ENCODE measurements at places on chromosomes 11 and 22. TPM values are rescaled to one million over a fixed set of nuclear protein-coding genes. Genes with fewer than 3 reads are reported as not detected.

KRTAP5-11 gene
- total RNA-seq = not detected

APOL3 gene
- total RNA-seq = not detected

DNA sequence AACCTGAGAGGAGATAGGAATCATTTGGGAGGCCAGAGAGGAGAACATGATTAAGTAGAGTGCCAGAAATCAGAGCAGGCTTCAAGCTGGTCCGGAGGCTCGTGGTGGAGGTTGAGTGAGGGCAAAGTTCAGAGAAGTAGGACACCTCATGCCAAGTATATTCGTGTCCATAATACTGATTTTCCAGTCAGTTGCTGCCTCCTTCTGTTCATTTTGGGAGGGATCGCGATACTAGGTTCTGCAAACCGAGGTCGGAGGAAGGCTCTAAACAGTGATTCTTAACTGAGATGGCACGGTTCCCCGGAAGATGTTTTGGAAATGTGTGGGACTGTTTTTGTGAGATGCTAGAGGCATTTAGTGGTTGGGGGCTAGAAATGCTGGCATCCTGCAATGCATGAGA is 13.6 kb upstream of the CD3E start:
- DNase-seq = peak; percentile 70

DNA sequence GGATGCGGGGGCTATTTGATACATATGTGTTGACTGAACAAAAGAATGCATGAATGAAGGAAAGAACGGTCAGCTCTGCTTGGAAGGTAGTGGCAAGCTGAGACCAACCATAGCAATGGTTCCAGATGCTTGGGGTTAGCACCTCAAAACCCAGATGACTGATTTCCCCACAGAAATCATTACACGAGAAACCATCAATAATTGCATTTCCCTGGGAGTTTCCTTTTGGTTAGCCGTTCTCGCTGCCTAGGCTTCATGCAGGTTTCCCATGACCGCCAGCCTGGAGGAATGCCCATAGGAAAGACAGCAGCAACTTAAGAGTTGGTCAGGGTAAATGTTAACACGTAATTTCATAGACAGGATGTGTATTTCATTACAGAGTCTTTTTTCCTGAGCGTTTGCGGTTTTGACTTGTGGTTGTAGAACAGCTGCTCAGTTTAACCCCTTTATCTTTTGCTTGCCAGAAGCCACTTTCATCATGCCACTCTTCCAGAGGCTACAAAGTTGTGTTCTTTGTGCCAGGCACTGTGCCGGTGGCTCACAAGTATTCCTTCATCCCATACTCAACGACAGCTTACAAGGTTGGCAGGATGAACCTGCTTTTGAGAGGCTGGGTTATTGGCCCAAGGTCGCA is 2.8 kb downstream of the IL17RA start:
- DNase-seq = no peak

GRCh38 chr22:49292909-49293308 is 534.8 kb downstream of the BRD1 start:
- DNase-seq = no peak

TRIM49 gene
- not detected for total RNA-seq

GRCh38 chr11:100684101-100685065 is 2.7 kb upstream of the ARHGAP42 start:
- no peak for DNase-seq

GRCh38 chr11:119092880-119093842 is 8.5 kb downstream of the HMBS start:
- DNase-seq = no peak

RBM14 gene
- total RNA-seq = 83.1 TPM

- no peak for DNase-seq
These were observed 3.5 kb downstream of the KIF18A start for GRCh38 chr11:28104425-28104824.

- DNase-seq = no peak
These were observed 28.9 kb upstream of the CARS1 start for GRCh38 chr11:3086114-3086513.

DNA sequence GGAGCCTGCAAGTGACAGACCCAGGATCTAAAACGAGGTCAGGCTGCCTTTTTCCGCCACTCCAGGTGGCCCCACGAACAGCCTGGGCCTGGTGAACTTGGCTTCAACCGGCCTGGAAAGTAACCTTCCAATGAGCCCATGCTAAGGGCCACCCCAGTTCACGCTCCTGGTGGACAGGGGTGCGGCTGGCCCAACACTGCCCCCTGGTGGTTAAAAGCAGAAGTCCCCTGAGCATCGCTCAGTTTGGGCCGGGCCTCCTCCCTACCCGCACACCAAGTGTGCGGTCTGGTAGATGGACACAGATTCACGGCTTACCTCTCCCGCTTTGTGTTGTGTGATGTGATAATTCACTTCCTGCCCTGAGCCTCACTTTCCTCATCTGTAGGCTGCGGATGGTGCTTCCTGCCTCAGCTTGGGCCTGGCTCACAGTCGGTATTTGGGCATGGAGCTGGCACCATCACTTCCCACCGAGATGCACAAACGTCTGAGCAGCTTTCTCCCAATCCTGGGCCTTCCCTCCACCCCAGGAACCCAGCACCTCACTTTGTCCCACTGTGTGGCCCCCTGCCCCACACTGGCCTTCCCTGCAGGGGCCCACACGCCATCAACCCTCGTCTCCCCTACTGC is 13.7 kb upstream of the SEC14L3 start:
- peak; percentile 79 for DNase-seq

DNA sequence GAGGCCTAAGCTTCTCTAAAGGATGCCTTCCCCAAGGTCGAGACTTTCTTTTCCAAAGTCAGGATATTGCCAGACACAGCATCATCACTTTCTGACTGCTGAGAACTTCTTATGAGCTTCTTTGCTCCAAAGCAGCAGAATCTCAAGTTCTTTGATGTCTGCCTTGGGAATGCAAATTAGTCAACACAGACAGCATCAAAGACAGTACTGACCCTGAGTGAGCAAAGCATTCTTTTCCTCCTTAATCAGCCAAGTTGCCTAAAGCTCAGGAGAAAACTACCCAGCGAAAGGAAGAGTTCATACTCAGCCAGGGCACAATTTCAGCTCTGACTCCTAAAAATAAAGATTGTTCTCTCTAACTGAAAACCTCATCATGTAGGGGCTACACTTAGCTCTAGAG is 98.0 kb downstream of the SLC36A4 start:
- no peak for DNase-seq

DNA sequence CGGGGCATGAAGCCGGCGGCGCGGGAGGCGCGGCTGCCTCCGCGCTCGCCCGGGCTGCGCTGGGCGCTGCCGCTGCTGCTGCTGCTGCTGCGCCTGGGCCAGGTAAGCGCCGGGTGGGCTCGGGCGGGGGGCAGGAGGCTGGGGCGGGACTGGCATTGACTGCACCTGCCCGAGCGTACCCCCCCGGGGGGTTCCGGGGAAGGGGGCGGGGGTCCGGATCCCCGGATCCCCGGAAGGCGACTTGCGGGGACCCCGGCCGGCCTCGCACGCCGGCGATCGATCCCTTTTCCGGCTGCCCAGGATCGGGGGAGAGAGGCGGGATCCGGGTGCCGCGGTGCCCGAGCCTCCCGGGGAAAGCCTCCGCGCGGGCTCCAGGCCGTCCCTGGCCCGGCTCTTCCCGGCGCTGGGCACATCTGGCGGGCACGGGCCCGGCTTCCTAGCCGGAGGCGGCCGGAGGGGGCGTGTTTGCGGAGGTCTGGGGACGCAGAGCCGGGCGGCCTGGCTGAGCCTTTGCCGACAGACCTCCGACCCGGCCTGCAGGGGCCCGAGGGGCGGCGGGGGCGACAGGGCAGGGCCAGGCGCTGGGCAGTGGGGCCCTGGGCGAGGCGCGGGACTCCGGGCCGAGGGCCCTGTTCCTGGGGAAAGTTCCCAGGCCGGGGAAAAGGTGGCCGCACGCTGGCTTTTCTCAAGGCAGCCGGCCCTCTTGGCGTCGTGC is 705 bp downstream of the PTPRJ start:
- peak; percentile 83 for DNase-seq

DNA sequence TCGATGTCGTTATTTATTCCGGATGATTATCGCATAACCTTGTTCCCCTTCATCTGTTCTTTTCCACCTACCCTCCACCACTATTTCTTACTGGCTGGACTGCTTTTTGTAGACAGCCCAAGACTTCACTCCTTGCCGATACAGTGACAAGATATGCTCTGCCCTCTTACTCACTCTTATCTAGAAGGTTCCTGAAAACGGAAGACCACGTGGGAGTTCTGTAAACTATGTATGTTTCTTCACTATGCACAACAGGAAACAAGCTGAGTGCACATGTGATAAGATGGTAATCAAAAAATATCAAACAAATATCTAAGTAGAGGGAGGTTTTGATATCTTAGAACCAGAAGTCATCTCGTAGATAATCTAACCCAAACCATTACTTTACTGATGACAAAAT is 122.9 kb upstream of the ARHGAP20 start:
- DNase-seq = no peak

DNA sequence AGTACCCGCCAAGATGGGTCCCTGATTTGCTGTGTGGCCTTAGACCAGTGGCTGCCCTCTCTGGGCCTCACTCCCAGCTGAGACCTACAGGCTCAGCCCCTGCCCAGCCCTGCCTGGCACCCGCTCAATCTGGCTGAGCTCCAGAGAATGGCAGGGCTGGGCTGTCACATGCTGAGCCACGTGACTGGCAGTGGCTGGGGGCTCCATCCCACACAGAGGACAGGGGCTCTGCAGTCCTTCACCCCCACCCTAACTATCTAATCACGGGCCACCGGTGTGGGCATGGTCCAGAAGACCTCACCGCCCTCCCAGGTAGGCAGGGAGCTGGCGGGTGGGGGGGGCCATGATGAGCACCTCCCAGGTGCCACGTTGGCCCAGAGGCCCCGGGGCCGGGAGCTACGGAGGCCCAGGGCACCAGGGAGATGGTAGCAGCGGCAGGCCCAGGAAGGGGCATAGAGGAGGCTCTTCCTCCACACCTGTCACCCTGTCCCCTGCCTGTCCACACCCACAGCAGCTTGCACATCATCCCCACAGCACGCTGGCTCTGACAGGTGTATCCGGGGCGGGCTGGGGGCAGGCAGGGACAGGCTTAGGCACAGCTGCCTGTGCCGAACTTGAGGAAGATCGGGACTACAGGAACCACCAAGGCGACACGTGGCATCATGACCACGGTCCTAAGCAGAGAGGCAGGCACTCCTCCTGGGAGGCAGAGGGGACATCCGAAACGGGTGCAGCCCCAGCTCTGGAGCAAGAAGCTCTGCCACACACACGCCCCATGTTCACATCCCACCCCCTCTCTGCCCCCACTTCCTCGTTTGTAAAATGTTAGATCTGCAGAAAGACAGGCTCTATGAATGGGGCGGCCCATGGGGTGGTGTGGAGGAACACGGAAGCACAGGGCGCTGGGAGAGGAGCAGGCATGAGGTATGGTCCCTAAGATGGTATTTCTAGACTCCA is 1.5 kb upstream of the ALDH3B1 start:
- DNase-seq = no peak

- DNase-seq = peak; percentile 41
These were observed 133.9 kb downstream of the FANCF start for GRCh38 chr11:22491555-22492225.

GRCh38 chr11:36343436-36343835 is 47.3 kb downstream of the PRR5L start:
- DNase-seq = no peak

GRCh38 chr11:62664405-62665074 is 470 bp downstream of the C11orf98 start:
- peak; percentile 88 for DNase-seq

MFRP gene
- 0.03 TPM for total RNA-seq

MFNG gene
- 3.8 TPM for total RNA-seq

GRCh38 chr22:47197773-47198500 is 435.5 kb downstream of the TBC1D22A start:
- no peak for DNase-seq

ART5 gene
- 9.0 TPM for total RNA-seq

KCNJ5 gene
- not detected for total RNA-seq

MMP10 gene
- total RNA-seq = 0.10 TPM

DNA sequence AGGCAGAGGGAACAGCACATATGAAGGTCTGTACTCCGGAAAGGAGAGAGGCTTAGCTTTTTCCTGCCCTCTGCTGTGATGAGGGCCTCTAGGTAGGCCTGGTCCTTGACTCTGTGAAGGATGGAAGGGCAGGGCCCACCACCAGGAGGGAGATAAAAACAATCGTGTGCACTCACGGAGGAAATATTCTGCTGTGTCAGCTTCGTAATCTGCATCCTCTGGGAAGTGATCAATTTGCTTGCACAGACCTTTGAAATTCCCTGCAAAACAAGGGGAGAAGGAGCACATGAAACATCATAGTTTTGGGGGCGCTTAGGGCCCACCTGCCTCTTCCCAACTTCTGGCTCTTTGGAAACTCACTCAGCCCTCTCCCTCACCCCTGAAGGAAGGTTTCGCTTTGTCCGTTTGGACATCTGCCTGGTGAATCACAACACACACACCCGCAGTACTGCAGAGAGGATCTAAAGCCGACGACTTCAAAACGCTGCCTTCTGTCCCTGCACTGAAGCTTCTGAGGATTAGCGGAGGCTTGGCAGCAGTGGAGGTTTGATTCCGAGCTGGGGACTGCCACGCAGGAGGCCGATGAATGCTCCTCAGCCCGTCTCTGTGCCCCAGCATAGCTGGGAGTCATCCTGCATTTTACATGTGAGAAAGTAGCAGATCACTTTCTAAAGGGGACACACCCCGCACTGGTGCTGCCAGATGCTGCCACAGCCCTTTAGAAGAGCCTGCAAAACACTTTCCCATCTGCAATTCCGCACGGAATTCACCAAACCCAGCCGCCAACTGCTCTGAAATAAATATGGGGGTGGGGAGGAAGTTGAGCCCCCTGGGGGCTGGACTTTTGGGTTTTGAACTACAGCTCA is 58.6 kb upstream of the EIF3D start:
- DNase-seq = no peak

- DNase-seq = peak; percentile 91
These were observed 912.8 kb downstream of the DLG2 start for GRCh38 chr11:84714316-84714780.

DNA sequence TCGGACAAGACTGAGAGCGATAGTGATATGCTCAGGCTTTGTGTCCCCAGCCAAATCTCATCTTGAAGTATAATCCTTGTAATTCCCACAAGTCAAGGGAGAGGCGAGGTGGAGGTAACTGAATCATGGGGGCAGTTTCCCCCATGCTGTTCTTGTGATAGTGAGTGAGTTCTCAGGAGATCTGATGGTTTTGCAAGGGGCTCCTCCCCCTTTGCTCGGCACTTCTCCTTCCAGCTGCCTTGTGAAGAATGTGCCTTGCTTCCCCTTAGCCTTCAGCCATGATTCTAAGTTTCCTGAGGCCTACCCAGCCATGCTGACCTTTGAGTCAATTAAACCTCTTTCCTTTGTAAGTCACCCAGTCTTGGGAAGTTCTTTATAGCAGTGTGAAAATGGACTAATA is 7.5 kb upstream of the FOLR2 start:
- no peak for DNase-seq

DNA sequence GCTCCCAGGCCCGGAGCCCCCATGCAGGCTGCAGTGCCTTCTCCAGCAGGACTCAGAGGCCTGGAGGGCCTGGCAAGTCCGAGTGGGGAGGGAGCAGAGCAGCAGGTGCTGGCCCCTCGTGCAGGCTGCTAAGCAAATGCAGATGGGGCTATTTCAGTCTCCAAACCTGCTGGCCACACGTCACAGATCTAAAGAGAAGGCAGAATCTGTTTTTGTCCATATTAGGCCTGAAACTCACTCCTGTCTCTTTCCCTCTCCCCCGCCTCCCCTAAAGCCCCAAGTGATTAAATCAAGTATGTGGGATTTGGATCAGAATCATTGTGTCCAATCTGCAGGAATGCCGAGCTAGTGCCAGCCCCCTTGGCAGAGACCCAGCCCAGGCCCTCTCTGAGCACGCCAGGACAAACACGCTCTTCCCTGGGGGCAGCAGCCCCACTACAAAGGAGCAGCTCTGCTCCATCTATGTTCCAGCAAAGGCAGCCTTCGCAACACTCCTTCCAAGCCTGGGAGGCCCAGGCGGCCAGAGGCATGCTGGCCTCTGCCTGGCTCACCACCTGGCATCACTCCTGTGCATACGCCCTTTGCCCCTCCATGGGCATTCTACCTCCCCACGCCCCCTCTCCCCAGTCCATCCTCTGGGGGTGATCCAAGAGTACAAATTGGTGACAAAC is 26.5 kb downstream of the RPL27A start:
- DNase-seq = peak; percentile 61
